ENCODE measurements at places on chromosomes 2 and 18.

DNA sequence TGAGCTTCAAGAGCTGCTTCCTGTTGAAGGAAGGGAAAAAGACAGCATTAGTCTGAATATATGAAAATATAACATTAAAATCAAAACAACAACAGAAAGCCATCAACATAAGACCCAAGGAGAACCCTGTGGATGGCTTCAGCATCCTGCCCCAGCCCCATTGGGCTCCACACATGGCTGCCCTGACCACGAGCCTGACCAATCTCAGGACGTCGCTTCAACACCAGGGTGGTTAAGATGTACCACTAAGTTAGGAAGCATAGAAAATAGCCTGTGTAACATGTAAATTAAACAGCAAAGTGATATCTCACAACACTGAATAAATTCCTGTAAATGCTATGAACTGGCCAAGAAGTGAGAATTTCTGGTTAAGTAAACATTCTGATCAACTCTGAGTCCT, 77.2 kb upstream of the CD226 start:
- no peak for DNase-seq

GRCh38 chr2:20011276-20012031, 1.0 kb downstream of the MATN3 start:
- no peak for DNase-seq

GRCh38 chr2:137437386-137437785, 526.9 kb upstream of the HNMT start:
- DNase-seq: no peak

GRCh38 chr2:105721991-105722511, 22.7 kb upstream of the NCK2 start:
- no peak for DNase-seq

DNA sequence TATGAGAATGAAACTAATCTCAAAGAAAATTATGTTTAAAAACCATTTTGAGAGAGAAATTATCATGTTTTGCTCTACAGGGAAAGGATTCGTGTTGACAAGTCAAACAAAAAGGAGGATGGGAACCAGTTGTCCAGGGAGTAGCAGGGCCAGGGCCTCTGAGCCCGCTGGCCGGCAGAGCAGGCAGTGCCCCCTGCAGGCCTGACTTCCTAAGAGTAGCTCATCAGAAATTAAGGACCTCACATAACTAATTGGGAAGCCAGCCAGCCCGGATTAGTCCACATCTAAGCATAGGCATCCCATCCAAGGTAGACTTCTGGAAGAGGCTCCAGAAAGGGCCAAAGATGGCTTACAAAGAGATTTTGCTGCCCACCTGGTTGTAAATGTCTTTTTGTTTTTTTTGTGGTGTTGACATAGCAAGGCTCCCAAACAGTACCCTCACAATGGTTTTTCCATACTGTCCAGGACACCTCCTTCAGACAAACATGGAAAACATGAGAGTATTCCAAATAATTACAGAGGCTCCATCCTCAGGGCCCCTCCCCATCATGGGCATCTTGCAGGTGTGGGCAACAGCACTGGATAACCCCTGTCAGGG, 241.2 kb upstream of the TANK start:
- peak; percentile 61 for DNase-seq

DNA sequence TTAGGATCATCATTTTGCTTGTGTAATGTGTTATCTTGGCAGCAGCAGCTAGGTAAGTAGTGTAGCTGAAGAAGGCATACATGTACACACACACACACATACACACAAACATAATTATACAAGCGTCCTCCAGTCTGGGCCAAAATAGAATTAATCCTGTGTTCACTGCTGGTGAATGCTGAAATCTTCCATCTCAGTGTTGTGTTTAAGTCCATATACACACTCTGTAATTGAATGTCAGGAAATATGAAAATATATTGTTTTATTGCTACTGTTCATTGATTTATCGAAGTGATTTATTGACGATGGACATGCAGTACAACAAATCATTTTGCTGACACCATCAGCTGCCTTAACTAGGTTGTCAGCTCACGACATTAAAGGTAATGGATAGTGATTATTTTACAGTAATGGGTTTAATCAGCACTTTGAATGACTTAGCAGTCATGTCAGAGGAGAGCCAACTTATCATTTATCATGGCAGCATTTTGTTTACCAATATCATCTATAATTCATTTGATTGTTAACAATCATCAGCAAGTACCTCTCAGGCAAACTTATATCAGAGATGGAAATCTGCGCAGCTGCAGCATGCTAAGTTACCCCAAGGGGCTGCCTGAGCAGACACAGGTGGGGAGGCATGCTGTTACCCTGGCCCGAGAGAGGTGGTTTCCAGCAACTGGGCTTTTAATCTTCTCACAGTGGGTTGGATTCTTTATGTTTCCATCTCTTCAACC, 83.7 kb upstream of the FSHR start:
- DNase-seq: no peak

- peak; percentile 47 for DNase-seq
These were observed 143.0 kb downstream of the RAD51AP2 start for GRCh38 chr2:17375262-17375661.
